ENCODE measurements at places on chromosomes 6 and 20. TPM values are rescaled to one million over a fixed set of nuclear protein-coding genes. Genes with fewer than 3 reads are reported as not detected.

DNA sequence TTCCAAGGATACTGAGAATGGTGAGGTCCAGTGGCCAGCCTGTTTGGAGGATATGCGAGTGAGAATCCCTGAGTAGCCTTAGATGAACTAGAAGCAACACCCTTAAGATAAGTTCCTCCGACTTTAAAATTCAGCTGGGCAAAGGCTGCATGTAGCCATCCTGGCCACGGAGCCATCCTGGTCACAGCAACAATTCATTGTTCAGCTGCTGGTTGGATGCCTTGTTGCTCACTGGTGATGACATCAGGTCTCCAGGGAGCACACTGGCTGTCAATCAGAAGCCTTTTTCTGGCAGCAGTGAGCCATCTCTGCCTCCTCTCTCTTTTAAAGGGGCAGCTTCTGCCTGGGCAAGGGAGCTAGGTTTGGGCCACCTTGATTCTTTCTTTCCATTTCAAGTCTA is 22.4 kb upstream of the RIMS4 start:
- peak overlapping the region; percentile 43 for H3K27ac ChIP-seq
- DNase-seq, result no peak
- no peak overlapping the region for H3K4me3 ChIP-seq
- peaks cover 29% of the 10 kb centered on the region for H3K27me3 ChIP-seq

DNA sequence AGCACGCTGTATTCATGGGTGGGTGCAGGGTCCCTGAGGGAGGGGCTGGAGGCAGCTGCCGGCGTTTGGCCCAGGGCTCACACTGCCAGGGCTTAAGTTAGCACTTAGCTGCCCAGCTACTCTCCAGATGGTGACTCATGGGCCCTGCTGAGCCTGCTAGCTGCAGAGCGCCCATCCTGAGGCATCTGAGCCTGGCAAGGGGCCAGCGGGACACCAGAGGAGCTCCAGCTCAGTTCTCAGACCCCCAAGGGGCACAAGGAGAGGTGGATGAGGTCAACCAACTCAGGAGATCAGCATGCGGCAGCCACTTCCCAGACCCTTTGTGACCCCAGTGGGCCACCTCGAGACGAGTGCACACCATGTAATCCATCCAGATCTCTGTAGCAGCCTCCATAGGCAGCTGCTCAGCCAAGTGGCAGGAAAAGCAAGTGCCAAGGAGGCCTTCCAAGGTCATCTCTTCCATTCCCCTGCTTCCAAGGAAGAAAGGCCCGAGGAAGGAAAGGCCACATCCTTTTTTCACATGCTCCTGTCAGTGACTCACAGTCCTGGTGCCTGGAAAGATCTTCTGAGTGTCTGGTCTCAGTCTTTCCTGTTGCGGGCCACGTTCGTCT is 35.3 kb downstream of the FOXP4 start:
- H3K4me3 ChIP-seq, result no peak overlapping the region
- no peak for DNase-seq
- no peaks in the 10 kb centered on the region for H3K27me3 ChIP-seq
- H3K36me3 ChIP-seq, result no peaks in the 10 kb centered on the region
- H3K27ac ChIP-seq, result no peak overlapping the region

GRCh38 chr6:39753725-39754045 is 28.5 kb upstream of the KIF6 start:
- no peaks in the 10 kb centered on the region for H3K36me3 ChIP-seq
- no peak for DNase-seq
- H3K27me3 ChIP-seq, result no peaks in the 10 kb centered on the region
- H3K27ac ChIP-seq, result no peak overlapping the region
- no peak overlapping the region for H3K4me3 ChIP-seq
- no peaks in the 10 kb centered on the region for H3K4me1 ChIP-seq

DNA sequence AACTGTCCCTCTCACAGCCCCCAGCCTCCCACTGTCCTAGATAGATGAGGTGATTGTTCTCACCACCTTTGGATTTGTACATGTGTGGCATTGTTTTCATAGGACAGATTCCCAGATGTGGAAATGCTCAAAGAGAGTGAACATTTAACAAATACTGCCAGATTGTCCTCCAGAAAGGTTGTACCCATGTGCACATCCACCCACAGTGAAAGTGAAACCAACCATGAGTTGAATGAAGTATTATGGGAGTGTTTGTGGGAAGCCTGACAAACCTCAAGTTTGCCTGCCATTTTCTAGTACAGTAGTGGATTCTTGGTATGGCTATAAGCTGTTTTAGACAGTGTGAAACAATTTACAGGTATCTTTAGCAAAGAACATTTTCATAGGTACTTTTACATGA is 42.7 kb downstream of the ANKRD6 start:
- H3K27ac ChIP-seq, result no peak overlapping the region
- H3K27me3 ChIP-seq, result no peaks in the 10 kb centered on the region
- peaks cover 9% of the 10 kb centered on the region for H3K4me1 ChIP-seq
- no peak for DNase-seq

DNA sequence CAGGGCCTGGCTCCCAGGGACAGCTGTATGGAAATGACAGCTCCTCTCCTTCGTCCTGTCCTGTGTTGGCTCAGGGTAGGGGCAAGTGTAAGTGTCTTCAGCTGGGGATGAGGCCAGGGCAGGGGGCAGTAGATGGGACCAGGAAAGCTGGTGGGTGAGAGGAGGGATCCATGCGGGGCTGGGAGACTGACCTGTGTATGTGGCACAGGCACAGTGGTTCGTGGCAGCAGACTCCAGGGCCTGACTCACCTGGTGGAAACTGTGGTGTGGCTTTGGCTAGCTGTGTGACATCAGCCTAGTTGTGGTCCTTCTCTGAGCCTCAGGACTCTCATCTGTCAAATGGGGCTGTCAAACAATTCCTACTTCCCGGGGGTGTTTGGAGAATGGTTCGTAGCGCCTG is 13.7 kb upstream of the SCRT2 start:
- DNase-seq, result no peak
- H3K4me3 ChIP-seq, result no peak overlapping the region
- H3K36me3 ChIP-seq, result no peaks in the 10 kb centered on the region
- peaks cover 12% of the 10 kb centered on the region for H3K4me1 ChIP-seq
- H3K27ac ChIP-seq, result no peak overlapping the region
- H3K27me3 ChIP-seq, result peaks cover 63% of the 10 kb centered on the region

DNA sequence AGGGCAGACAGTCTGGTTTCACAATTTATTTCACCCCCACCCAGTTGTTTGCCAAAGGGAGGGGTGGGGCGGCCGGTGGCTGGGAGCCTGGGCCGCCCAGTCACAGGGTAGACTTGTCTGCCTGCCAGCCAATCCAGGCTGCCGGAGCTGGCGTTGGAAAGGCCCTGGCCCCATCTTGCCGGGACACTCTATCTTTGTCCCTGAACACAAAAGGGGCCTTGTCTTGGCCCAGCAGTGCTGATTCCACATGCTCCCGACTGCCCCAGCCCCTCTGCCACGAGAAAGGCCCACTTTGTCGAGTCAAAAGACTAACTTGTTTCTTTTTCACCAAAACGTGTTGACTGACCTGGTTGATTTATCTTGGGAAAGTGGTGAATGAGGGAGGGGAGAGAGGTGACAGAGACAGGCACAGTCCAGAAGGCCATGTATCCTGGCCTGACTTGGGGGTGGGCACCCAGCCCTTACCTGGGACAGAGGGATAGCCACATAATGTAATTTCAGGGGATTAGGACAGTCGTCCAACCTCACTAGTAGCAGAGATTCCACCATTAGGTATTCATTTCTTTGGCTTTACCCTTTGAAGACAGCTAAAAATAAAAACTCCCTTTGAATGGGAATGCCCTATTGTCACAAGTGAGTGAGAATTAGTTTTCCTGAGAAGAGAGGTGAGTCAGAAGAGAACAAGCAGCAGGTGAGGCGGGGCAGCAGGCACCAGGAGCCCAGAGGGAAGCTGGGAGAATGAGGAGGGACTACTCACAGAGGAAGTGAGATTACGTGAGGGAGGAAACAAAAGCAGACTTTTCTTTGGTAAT is 67.0 kb upstream of the SIRPA start:
- peak overlapping the region; percentile 91 for H3K27ac ChIP-seq
- peak overlapping the region; percentile 39 for H3K4me3 ChIP-seq
- peak; percentile 59 for DNase-seq
- H3K4me1 ChIP-seq, result peaks cover 16% of the 10 kb centered on the region

DNA sequence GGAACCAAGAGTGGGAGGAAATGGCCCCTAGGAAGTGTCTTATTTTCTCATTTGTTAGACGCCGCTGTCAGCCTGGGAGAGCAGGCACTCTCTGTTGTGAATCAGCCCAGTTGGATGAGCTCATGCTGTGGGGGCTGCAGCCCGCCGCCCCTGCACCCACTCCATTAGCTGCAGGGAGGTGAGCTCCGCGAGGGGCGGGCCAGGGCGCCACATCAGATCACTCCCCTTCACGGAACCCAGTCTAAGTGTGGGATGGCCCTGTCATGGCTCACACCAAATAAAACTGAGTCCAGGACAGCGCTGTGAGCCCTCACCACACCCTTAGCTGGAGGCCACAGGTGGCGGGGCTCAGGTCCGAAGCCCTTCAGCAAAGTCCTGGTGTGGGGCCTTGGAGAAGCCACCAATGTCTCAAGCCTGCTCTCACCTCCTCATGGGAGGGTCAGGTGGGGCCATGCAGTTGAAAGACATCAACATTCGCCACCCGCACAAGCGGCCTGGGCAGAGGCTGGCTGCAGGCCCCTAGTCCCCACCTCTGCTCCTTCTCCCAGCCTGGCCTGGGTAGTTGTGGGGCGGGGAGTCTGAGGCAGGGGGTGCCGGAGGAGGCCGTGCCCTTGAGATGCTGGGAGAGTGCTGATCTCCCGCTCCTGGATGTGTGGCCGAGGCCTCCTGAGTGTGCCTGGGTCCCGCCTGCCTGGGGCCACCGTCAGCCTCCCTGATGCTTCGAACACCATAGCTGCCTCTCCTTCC is 66.2 kb upstream of the SLCO4A1 start:
- H3K4me3 ChIP-seq, result no peak overlapping the region
- peaks cover 16% of the 10 kb centered on the region for H3K4me1 ChIP-seq
- no peak for DNase-seq
- no peaks in the 10 kb centered on the region for H3K36me3 ChIP-seq
- H3K27ac ChIP-seq, result no peak overlapping the region

- no peaks in the 10 kb centered on the region for H3K27me3 ChIP-seq
- peaks cover 16% of the 10 kb centered on the region for H3K36me3 ChIP-seq
- no peak overlapping the region for H3K27ac ChIP-seq
Measured at GRCh38 chr6:37287519-37288157, 29.7 kb upstream of the TMEM217 start.

DNA sequence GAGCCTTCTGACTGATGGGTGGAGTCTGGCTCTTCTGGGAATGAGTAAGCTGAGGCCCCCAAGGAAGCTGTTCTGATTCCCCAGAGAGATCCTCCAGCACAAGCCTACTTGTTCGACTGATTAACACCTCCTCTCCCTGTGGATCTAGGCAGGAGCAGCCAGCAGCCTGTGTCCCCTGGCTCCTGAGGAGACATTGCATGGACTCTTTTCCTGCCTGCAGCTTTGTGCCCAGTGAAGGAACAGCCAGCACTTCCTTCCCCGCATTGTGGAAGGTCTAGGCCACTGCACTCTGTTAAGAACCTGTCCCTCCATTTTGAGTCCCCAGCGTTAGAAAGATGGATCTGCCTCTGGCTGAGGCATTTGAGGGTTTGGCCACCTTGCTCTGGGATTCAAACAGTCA is 29.1 kb downstream of the LRFN2 start:
- H3K36me3 ChIP-seq, result no peaks in the 10 kb centered on the region
- H3K4me1 ChIP-seq, result no peaks in the 10 kb centered on the region
- no peak overlapping the region for H3K27ac ChIP-seq
- H3K4me3 ChIP-seq, result no peak overlapping the region
- DNase-seq, result no peak

DNA sequence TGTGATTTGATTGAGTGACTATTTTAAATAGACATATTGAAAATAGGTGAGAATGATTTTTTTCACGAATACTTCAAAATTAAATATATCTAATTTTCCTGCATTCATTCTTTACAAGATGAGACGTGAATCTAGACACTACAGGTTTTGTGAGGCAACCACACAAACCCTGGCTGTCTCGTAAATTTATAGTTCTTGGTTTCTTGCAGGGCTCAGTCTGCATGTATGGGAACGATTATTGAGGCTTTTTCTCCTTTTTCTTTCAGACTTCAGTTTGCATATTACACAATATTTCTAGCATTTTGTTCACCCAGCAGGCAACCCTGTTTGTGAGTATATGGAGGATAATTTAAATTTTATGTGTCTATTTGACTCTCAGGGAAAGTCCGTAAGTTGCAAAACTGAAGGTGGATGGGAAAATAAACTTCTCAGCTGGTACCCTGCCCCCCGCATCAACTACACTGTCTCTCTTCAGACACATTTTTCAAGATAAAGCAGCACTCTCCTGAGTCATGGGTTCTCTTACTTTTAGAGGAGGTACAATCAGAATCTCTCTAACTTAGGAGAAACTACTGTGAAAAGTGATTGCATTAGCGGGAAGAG is 1349.3 kb downstream of the GRIK2 start:
- no peaks in the 10 kb centered on the region for H3K36me3 ChIP-seq
- peaks cover 22% of the 10 kb centered on the region for H3K4me1 ChIP-seq
- no peak overlapping the region for H3K4me3 ChIP-seq
- no peaks in the 10 kb centered on the region for H3K27me3 ChIP-seq
- DNase-seq, result no peak
- H3K27ac ChIP-seq, result no peak overlapping the region

GRCh38 chr6:64266351-64266821 is 630.8 kb downstream of the PHF3 start:
- no peak for DNase-seq
- no peak overlapping the region for H3K4me3 ChIP-seq
- H3K36me3 ChIP-seq, result no peaks in the 10 kb centered on the region
- no peaks in the 10 kb centered on the region for H3K27me3 ChIP-seq

GRCh38 chr20:3757268-3757667 is 10.3 kb downstream of the ADISSP start:
- peaks cover 9% of the 10 kb centered on the region for H3K36me3 ChIP-seq
- DNase-seq, result no peak
- H3K27me3 ChIP-seq, result peaks cover 11% of the 10 kb centered on the region
- no peak overlapping the region for H3K4me3 ChIP-seq

GRCh38 chr6:119614138-119614537 is 264.6 kb upstream of the MAN1A1 start:
- no peak overlapping the region for H3K27ac ChIP-seq
- no peaks in the 10 kb centered on the region for H3K4me1 ChIP-seq
- no peak for DNase-seq
- no peak overlapping the region for H3K4me3 ChIP-seq

OR2J3 gene
- total RNA-seq, result not detected

C6orf15 gene
- not detected for total RNA-seq

PTCRA gene
- total RNA-seq, result not detected

TNFRSF6B gene
- not detected for total RNA-seq

PCED1A gene
- 71.9 TPM for total RNA-seq

C6orf52 gene
- 8.2 TPM for total RNA-seq
